ENCODE measurements at places on chromosomes 4 and X. TPM values are rescaled to one million over a fixed set of nuclear protein-coding genes. Genes with fewer than 3 reads are reported as not detected.

The SHISA3 gene
- total RNA-seq = not detected

DNA sequence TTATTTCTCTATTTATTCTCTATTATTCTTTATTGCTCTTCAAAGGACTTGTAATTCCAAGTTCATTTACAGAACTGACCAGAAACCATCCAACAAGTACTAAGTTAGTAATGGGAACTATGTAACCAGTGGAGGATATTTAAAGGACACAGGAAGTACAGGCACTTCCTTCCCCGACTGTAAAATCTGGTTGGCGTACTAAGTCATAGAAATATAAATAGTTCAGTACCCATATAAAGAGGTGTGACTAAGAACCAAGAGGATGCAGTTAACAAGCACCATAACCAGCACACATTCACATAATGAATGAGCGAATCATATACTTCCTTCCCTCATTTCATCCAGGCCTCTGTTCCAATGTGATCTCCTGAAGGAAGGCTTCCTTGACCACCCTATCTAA, 3.6 kb upstream of the EIF4E start:
- H3K4me1 ChIP-seq = peaks cover 16% of the 10 kb centered on the region
- H3K27me3 ChIP-seq = no peaks in the 10 kb centered on the region
- DNase-seq = no peak
- H3K27ac ChIP-seq = no peak overlapping the region

DNA sequence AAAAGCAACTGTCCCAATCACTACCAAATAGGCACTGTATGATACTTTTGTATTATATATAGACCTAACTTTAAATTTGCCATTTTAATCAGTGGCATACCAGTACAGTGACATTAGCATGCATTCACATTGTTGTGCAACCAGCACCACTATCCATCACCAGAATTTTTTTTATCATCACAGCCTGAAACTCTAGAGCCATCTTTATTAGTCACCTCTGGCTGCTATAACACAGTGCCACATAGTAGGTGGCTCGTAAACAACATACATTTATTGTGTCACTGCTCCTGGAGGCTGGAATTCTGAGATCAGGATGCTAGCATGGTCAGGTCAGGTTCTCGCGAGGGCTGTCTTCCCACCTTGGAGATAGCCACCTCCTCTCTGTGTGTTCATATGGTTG, 188.4 kb upstream of the GALNT7 start:
- H3K27me3 ChIP-seq = no peaks in the 10 kb centered on the region
- no peaks in the 10 kb centered on the region for H3K36me3 ChIP-seq
- no peak overlapping the region for H3K27ac ChIP-seq
- DNase-seq = no peak

DNA sequence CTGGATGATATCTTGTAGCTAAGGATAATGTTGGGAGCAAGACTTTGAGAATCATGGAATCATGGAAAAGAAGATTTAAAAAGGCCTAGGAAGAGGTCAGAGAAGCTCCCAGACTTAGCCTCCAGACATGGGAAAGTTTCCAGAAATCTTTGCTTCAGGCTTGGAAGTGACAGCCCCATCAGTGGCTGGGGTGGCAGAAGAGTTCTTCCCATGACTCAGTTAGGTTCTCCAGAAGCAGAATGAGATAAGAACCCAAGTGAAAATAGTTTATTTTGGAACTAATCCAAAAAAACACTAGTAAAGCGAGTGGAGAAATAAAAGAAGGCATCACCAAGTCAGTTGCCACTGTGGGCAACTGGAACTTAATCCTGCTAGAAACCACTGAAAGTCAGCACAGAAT, 506.9 kb downstream of the MID1IP1 start:
- no peak overlapping the region for H3K4me3 ChIP-seq
- H3K4me1 ChIP-seq = no peaks in the 10 kb centered on the region
- H3K27ac ChIP-seq = no peak overlapping the region
- DNase-seq = no peak

The RPL10 gene
- total RNA-seq = 1,458 TPM

GRCh38 chrX:19075754-19076153, 46.5 kb downstream of the ADGRG2 start:
- H3K27ac ChIP-seq = no peak overlapping the region
- no peak for DNase-seq
- H3K4me1 ChIP-seq = no peaks in the 10 kb centered on the region
- H3K36me3 ChIP-seq = no peaks in the 10 kb centered on the region

DNA sequence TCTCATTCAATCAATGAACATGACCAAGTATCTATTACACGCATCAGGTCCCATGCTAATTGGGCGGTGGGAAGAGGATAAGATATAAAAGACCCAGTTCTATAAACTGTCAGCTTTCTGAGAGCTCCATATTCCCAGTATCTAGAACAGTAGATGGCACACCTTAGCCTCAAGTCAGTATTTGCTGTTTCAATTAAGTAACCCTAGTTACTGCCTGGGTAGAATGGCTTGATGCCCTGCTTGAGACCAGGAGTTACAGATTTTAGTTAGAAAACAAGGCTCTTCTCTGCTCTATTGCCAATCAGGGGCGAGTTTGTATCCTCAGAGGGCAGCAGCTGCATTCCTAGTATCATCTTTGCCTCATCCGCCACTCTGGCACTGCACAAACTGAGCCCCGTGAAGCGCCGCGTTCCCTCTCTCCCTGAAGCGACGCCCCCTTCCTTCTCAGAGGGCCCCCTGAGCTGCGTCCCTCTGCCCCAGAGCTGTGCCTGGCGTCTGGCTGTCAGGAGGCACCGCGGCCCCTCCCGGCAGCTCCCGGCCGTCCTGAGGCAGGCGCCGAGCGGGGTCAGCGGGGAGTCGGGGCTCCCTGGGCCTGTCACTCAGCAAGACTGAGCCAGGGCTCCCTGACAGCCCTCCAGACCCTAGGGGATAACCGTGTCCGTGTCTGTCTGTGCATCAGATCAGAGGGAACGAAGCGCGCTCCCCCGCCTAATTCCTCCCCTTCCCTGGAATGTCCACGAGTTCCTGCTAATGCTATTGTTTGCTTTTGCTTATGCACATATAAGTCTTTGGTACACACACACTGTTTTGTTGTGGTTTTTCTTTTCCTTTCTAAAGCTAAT, 212.4 kb upstream of the TTC29 start:
- DNase-seq = peak; percentile 23
- H3K4me1 ChIP-seq = no peaks in the 10 kb centered on the region
- H3K27me3 ChIP-seq = no peaks in the 10 kb centered on the region
- H3K36me3 ChIP-seq = no peaks in the 10 kb centered on the region

GRCh38 chrX:530726-531610, 99.6 kb upstream of the SHOX start:
- no peak for DNase-seq
- H3K27me3 ChIP-seq = no peaks in the 10 kb centered on the region
- no peaks in the 10 kb centered on the region for H3K36me3 ChIP-seq
- H3K27ac ChIP-seq = no peak overlapping the region
- no peak overlapping the region for H3K4me3 ChIP-seq

The TAF7L gene
- not detected for total RNA-seq

GRCh38 chr4:27742816-27743215, 882.2 kb downstream of the STIM2 start:
- DNase-seq = no peak
- H3K36me3 ChIP-seq = no peaks in the 10 kb centered on the region
- no peaks in the 10 kb centered on the region for H3K4me1 ChIP-seq

DNA sequence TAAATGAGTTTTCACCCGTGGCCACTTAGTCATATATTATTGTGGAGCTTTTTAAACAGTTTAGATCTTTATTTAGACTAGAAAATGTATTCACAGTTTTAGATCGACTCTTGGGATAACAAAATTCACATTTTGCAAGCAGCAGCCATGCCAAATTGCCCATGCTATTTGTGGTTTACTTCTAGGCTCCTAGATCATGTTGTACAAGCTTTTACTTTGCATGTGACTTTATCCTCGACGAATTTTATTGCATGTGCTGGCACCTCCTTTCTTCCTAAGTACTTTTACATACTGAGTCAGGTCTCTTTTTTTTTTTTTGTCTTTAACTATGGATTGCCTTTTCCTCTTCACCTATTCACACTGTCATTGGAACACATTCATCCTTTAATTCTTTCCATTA, 23.2 kb downstream of the BBS12 start:
- H3K4me1 ChIP-seq = peaks cover 10% of the 10 kb centered on the region
- H3K4me3 ChIP-seq = no peak overlapping the region
- H3K27ac ChIP-seq = no peak overlapping the region
- no peaks in the 10 kb centered on the region for H3K27me3 ChIP-seq

The ADAM29 gene
- total RNA-seq = not detected

The GIMD1 gene
- not detected for total RNA-seq

DNA sequence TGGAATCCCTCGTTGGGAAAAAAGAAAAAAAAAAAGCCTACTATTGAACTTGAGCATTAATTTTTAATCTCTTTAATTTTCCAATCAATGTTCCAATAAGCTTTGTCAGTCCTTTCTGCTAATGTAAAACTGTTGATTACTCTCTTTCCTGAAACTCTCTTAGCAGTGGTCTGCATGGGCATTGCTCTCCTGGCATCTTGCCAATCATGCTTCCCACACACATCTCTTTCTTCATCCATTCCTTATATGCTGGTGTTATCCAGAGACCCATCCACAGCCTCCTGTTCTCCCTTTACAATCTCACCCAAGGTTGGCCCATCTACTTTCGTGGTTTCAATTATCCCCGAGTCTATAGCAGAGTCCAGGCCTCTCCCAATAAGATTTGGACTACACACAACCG, 31.8 kb upstream of the KCNE5 start:
- peaks cover 6% of the 10 kb centered on the region for H3K36me3 ChIP-seq
- no peak overlapping the region for H3K4me3 ChIP-seq
- no peak overlapping the region for H3K27ac ChIP-seq
- DNase-seq = no peak
- H3K4me1 ChIP-seq = no peaks in the 10 kb centered on the region

DNA sequence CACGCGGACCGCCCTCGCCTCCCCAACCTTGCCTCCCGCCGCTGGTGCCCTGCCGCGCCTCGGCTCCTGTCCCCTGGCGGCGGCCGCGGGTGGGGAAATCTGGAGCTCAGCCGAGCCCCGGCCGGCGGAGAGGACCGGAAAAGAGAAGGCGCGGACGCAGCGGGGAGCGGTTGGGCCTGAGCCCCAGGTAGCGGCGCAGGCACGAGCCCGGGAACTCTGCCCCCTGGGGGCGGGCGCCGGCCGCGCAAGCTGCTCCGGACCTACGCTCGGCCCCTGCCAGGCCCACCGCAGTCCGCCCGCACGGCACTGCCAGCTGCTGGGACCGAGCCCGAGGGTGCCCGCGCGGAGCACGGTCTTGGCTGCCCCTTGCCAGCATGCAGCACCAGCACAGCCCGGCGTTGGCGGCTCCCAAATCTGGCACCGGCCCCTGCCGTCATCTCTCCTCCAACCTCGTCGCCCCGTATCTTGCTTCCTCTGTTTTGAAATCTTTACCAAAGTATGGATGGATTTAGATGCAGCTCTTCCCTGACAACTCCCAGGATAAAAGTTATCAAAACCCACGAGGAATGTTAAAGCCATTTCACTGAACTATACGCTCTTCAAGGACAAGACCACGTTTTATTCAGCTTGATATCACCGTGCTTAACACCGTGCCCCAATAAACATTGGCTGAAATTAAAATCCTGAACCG, at the start of gene PRSS12:
Gene PRSS12, minus strand, starts transcription at position 161 of the 691 bp plus-strand sequence. CDS start 283 bp downstream, outside the sequence.
- peaks cover 15% of the 10 kb centered on the region for H3K4me1 ChIP-seq
- H3K27ac ChIP-seq = peak within 1 kb of the TSS; percentile 94
- H3K36me3 ChIP-seq = peaks cover 39% of the 10 kb centered on the region
- H3K27me3 ChIP-seq = no peaks in the 10 kb centered on the region
- peak; percentile 93 for DNase-seq

The YY2 gene
- 4.7 TPM for total RNA-seq

DNA sequence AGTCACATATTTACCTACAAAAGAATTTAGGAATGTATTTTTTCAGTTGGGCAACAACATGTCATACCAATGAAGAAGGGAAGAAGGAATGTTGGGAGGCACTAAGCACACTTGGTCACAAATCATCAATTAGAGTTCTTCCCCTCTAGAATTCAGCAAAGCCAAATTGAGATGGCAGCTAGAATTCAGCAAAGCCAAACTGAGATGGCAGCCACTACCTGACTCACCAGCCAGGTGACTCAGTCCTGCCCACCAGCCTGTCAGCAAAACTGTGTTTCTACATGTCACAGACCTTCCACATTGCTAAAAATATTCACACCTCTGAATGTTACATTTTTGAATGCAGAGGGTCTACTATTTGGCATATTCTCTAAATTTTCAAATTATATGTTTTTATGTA, 63.2 kb upstream of the NOCT start:
- no peaks in the 10 kb centered on the region for H3K4me1 ChIP-seq
- H3K27me3 ChIP-seq = no peaks in the 10 kb centered on the region
- no peak overlapping the region for H3K4me3 ChIP-seq
- H3K27ac ChIP-seq = no peak overlapping the region
- DNase-seq = peak; percentile 10

DNA sequence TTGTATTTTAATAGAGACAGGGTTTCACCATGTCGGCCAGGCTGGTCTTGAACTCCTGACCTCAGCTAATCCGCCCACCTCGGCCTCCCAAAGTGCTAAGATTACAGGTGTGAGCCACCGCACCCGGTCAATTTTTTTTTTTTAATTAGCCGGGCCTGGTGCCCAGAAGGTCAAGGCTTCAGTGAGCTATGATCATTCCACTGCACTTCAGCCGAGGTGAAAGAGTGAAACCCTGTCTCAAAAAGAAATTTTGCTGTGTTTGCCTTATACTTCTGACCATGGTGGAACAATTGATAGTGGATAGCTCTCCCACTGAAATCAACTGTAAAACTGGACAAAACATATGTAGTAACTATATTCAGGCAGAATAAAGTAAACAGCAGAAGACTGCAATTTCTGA, 24.0 kb upstream of the SMIM14 start:
- no peak overlapping the region for H3K27ac ChIP-seq
- H3K27me3 ChIP-seq = no peaks in the 10 kb centered on the region
- H3K36me3 ChIP-seq = no peaks in the 10 kb centered on the region
- H3K4me1 ChIP-seq = peaks cover 12% of the 10 kb centered on the region
- DNase-seq = no peak
- no peak overlapping the region for H3K4me3 ChIP-seq

The COX7B2 gene
- not detected for total RNA-seq

GRCh38 chrX:120749141-120749846, 119.4 kb upstream of the C1GALT1C1 start:
- H3K27me3 ChIP-seq = peaks cover 31% of the 10 kb centered on the region
- H3K4me3 ChIP-seq = no peak overlapping the region
- no peaks in the 10 kb centered on the region for H3K36me3 ChIP-seq
- no peaks in the 10 kb centered on the region for H3K4me1 ChIP-seq

DNA sequence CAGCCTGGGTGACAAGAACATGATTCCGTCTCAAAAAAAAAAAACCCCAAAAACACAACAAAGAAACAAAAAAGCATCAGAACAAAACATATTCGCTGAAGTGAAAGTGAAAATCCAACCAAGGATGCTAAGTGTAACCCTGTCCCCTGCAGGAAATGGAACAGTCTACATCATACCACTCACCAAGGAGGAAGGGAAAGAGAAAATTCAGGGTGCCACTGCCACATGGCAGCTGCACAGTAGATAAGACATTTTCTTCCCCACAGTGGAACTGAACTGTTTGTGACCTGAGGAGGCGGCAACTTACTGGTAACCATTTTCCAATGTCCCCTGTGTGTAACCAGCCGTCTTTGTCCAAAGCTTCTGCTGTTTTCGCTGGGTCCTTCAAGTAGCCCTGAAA, 28.2 kb upstream of the CENPU start:
- H3K4me1 ChIP-seq = no peaks in the 10 kb centered on the region
- H3K27ac ChIP-seq = no peak overlapping the region
- no peak for DNase-seq
- no peaks in the 10 kb centered on the region for H3K27me3 ChIP-seq
- H3K4me3 ChIP-seq = no peak overlapping the region
- no peaks in the 10 kb centered on the region for H3K36me3 ChIP-seq

GRCh38 chrX:74372272-74372671, 49.0 kb upstream of the SLC16A2 start:
- no peak overlapping the region for H3K4me3 ChIP-seq
- H3K4me1 ChIP-seq = peaks cover 8% of the 10 kb centered on the region
- no peak for DNase-seq
- H3K36me3 ChIP-seq = no peaks in the 10 kb centered on the region
- peaks cover 24% of the 10 kb centered on the region for H3K27me3 ChIP-seq

The CTAG1B gene
- total RNA-seq = not detected

The PASD1 gene
- not detected for total RNA-seq

The RBMX2 gene
- total RNA-seq = 33.1 TPM
